Nucleus accumbens (tissue), 56 donors: ENCODE measurements at places on chromosomes 5 and 9.

GRCh38 chr9:95962936-95963335, 87.4 kb downstream of the ERCC6L2 start:
- DNase-seq = no peak

DNA sequence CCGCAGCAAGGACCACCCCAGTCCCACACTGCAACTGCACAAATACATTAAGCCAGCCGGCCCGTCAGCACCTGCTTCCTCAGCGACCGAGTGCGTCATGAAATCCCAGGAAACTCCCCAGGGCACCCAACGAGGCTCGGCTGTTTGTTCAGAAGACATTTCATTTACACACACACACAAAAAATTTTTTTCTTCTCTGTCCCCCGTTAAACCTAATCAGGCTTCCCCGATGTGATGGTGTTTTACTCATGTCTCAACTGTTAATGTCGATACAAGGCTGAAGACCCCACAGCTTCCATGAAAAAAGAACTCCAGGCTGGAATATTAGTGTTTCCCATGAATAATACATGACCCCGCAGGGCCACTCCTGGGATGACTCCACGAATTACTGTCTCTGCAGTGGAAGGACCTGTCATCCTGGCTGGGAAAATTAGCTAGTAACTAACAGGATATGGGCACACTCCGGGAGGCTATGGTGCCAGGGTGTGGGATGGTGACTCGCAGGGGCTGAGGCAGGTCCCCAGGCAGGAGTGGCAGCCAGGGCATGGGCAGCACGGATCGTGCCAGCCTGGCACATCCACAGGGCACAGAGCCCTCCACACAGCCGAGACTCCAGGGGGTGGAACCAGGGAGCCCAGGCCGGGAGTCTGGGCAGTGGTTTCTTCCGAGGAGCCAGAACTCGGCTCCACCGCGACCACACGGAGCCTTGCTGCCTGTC, 102.4 kb downstream of the VAV2 start:
- DNase-seq = no peak

GRCh38 chr5:116640236-116640635, 65.6 kb upstream of the SEMA6A start:
- DNase-seq = no peak

GRCh38 chr5:122541388-122541787, 229.4 kb downstream of the SNCAIP start:
- no peak for DNase-seq

DNA sequence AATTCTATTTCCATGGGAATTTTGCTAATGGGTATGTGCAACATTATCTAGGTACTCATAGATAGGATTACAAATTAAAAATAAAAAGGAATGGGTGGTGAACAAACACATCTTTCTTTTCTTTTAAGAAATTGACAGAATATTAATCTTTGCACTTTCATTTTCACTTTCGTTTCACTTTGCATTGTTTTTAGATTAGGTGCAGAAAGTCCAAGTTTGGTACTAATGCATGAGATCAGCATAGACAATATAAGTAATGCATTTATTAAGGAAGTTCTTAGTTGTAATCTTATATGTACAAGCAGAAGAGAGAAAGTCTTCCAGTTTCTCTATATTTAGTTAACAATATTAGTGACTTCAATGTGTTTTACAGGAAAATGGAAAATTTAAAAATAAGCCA, 196.5 kb downstream of the COMMD10 start:
- DNase-seq = no peak

GRCh38 chr5:37882636-37883035, 42.8 kb upstream of the GDNF start:
- no peak for DNase-seq

GRCh38 chr9:134325096-134325812, 1.0 kb upstream of the RXRA start:
- DNase-seq = no peak

DNA sequence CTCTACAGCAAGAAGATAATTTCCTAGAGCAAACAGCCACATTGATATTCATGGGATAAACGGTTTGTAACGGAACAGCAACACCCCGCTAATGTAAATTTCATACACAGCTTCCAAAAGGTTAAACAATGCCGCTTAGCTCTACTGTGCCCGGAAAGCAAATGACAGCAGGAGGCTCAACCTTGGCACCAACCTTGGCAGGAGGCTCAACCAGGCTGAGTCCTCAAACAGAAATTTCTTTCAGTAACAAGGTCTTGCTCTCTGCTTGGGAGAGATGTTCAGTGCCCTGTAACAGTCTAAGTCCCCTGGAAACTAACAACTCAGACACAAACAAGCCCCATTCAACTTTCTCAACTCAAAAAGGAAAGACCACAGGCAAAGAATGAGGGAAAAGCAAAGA, 11.1 kb upstream of the PPP1R2B start:
- peak; percentile 19 for DNase-seq

DNA sequence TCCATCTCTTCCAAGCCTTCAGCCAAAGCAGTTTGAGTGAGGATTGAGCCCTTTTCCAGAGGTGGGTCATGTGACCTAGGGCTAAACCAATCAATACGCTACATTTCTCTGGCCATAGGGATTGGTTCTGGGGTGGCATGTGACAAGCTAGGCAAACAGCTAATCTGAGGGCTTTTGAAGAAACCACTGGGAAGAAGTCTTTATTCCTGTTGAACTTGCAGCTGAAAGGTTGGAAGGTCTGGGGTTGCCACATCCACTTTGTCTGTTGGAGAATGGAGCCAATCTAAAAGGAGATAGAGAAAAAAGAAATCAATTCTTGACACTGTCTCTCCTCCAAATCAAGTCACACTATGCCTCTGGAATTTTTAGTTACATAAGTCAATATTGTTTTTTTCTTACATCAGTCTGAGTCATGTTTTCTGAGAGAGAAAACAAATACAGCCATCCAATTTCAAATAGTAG, 637.8 kb upstream of the WWC1 start:
- no peak for DNase-seq

DNA sequence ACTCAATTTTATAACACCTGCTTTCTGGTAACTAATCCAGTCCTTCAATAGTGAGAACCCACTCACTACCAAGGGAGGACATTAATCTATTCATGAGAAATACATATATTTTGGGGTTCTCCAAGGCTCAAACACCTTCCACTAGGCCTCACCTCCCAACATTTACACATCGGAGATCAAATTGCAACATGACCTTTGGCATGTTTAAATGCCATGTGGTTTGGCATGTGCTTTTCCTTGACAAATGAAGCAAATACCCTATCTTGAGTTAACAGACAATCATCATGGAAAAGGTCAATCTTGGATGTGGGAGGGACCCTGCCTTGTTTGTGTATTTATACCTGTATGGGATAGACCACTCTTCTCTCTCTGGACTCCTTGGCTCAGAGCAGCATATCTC, 21.9 kb upstream of the SPINK14 start:
- no peak for DNase-seq

GRCh38 chr5:60972231-60972630, 27.2 kb downstream of the NDUFAF2 start:
- no peak for DNase-seq

- DNase-seq = no peak
Observed at GRCh38 chr5:57431759-57432158, 50.9 kb downstream of the ACTBL2 start.

GRCh38 chr5:60437308-60437707, 262.7 kb downstream of the DEPDC1B start:
- no peak for DNase-seq
